ENCODE measurements at places on chromosomes 12 and 14.

DNA sequence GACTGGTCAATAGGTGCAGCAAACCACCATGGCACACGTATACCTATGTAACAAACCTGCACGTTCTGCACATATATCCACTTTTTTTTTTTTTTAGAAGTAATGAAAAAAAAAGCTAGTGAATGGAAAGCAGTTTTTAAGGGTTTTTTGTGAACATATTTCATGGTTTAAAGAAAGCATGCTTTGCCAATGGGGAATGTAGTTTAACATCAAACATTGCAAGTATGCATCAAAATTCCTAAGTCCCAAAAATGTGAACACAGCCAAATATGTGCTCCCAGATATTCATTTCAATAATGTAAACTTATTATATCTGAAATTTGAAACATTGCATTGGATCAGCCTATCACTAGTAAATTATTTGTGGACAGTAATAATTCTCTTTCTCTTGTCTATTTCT is 710.4 kb upstream of the FLRT2 start:
- DNase-seq = no peak

DNA sequence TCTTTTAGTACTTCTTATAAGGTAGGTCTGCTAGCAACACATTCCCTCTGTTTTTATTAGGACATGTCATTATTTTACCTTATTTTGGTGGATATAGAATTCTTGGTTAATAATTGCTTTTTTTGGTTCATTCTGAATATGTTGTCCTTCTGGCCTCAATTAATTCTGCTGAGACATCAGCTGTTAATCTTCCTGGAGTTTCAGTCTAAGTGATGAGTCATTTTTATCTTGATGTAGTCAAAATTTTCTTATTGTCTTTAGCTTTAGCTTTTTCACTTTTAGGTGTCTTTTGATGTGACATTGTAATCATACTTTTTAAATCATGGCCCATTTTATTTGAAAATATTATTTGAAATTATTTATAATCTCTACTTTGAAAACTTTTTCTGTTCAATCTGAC is 104.9 kb upstream of the PMCH start:
- no peak for DNase-seq

DNA sequence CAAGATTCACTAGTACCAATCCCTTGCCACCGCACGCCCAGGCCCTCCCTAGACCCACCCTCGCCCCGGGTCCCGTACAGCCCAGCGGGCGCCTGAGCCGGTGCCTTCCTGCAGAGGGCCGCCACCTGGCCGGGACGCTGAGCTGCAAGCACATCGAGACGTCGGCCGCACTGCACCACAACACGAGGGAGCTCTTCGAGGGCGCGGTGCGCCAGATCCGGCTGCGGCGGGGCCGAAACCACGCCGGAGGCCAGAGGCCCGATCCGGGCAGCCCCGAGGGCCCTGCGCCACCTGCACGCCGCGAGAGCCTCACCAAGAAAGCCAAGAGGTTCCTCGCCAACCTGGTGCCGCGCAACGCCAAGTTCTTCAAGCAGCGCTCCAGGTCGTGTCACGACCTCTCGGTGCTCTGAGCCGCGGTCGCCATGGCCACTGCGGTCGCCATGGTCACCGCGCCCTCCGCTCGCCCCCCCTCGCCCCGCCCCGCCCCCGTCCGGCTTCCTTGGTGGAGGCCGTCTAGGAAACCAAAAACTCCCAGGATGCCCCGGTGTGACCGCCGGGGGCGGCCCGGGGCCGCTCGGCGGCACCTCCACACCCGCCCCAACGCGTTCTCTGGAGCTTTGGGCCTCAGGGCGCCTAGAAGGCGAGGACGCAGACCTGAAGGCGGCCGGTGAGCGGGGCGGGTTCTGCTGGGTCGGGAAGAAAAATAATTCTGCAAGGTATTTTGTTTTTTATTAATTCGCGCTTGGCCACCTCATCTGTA is 3.7 kb downstream of the REM2 start:
- DNase-seq = peak; percentile 88

DNA sequence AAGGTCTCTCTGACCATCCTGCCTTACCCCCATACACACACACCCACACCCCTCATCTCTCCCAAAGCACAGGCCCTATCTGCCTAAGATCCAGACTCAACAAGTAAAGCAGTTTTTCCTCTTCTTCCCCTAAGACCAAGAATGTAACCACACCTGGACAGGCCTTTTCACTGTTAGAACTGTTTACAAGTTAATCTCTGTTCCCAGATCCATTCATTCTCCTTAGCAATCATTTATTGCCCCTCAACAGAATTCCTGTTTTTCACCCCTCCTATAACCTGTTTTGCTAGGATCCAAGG is 1.9 kb upstream of the CIROP start:
- DNase-seq = no peak

- no peak for DNase-seq
Measured at GRCh38 chr12:127306604-127307215, 960.3 kb upstream of the TMEM132C start.

- no peak for DNase-seq
Measured at GRCh38 chr12:5232291-5232690, 188.6 kb downstream of the KCNA5 start.

DNA sequence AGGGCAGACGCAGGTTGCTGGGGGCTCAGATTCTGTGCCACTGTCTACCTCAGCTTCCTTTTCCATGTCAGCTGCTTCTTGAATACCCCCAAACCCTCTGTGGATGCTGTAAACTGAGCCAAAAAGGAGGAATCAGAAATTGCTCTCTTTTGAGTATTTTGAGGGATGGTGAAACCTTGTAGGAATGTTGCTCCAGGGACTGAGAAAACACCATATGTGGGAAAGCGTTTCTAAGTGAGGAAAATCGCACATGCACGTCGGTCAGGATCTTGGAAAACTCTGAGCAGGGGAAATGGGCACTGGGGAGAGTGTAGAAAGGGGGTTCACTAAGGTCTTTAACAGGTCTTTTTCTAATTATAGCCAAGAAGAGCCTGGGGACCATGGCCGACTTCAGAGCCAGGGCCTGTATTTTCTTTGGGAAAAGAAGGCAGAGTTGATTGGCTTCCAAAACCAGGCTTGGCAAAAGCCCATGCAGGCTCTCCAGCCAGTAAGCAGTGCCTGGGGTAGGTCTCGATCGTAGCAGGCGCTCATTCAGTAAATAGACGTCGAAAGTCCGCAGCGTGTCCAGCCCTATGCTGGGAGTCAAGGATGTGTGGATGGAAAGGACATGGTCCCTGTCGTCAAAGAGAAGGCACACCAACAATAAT is 58.0 kb downstream of the NTF3 start:
- DNase-seq = no peak

GRCh38 chr12:122276242-122276641 is 9.9 kb upstream of the VPS33A start:
- DNase-seq = no peak

GRCh38 chr12:109759595-109759994 is 46.0 kb downstream of the FAM222A start:
- DNase-seq = no peak

DNA sequence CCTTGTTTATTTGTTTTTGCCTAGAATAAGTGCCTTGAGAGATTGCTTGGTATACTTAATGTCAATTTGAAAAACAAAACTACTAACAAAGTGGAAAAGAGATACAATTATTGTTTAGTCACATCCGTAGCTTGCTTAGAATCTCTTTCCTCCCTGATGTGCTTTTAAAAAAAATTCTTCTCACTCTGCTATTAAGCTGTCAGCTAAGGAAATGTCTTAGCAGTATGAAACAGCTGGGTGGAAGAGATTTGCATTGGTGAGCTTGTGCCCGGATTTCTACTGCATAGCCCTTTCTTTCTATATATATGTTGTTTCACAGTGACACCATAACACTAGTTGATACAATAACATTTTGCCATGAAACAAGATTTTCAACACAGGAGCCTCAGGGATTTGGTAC is 229.4 kb upstream of the RGS6 start:
- DNase-seq = peak; percentile 92

DNA sequence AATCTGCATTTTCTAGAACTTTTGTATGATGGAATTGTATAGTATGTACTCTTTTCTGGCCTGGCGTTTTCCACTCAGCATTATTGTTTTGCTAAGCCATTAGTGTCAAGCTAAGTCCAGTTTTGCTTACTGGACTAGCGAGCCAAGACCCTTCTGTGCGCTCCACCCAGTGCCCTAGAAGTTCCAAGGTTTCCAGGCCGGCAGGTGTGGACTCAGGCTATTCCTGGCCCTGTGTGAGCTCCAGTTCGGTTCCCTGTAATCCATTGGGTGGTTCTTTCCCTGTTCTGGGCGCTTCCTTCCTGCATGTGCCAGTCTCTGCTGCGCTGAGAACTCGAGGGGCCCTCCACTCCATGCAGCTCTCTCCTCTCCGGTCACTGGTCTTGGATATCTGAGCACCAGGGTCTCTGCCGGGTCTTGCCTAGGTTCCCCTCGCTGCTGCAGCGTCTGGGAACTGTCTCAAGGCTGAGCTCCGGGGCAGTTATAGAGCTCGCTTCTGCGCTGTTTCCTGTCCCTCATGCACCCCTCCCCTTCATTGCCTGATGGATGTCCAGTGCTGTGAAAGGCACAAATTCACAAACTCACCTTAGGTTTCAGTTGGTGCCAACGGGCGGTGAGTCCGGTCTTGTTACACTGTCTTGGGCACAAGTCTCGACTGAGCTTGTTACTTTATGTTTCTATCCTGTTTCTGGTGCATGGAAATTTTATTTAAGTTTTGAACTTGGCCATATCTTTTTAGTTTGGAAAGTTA is 100.8 kb downstream of the ADGRD1 start:
- DNase-seq = no peak

DNA sequence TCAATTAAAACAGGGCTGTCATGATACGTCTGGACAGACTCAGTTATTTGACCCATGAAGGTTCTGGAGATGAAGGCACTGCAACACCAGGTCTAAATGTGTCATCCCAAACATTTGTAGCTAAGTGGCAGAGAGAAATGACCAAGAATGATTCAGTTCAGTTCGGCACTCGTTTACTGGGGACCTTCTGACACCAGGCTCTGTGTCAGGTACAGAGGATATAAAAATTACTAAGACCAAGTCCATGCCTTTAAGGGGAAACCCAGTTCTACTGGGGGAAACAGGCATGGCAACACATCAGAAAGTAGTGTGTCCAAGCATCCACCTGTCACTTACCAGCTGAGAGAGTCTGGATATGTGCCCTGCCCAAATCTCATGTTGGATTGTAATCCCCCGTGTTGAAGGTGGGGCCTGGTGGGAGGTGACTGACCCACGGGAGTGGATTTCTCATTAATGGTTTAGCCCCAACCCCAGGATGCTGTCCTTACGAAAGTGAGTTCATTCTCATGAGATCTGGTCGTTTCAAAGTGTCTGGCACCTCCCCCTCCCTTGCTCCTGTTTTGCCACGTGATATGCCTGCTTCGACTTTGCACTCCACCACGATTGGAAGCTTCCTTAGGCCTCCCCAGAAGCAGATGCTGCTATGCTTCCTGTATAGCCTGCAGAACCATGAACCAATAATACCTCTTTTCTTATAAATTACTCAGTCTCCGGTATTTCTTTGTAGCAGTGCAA is 41.9 kb upstream of the BCL2L14 start:
- no peak for DNase-seq

DNA sequence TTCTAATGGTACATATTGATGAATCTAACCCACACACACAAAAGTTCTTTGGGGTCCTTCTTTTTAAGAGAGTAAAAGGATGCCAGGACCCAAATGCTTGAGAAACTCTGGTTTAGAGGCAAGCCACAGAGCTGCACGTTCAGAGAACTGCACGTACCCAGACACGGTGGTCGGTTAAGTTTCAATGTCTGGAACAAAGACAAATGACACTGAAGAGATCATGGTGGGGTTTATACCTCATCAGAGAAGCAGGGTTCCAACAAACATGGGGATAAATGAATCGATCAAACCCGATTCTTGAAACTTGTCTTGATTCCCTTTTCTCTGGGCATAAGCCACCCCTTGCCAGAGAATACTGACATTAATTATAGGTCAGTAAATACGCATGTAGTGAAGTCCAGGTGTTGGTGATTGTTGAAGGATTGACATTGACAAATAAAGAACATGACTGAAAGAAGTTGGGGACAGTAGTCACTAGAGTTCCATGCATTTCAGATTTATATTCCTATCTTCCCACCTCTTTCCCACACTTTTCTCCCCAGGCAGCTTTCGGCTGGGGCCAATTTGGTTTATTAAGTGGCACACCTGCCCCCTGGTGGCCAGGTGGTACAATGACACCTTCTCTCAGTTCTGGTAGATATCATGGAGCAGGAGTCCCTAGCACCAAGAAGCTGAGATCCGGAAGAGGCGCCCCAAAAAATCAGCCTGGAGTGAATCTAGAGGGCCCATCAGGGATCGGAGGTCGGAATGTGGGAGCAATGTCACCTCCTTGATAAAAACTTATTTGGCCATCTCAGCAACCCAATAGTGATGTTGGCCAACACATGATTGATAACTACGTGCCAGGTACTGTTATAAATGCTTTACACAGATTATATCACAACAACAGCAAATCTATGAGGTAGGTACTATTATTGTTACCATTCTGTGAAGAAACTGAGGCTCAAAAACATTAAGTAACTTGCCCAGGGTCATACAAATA is 17.8 kb upstream of the HDAC7 start:
- DNase-seq = no peak

Data from NCI-H524 (cell line).